ENCODE measurements at places on chromosomes 7 and 10.

DNA sequence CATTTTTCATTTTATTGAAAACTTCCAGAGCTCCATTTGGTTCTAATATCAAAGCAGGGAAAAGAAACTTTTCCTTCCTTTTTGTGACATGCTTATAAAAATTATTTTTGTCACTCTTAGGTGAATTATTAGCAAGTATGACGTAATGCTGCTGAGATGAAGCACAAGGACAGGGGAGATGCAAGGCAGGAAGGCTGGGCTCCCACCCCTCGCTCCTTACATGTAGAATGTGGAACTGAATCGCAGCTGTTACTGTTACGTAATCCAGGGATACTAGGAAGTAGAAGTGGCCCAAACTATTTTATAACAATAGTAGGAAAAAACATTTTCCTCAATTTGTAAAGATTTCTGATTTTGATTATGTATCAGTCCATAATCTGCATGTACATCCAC lies 17.1 kb upstream of the GTPBP4 start:
- no peak for DNase-seq

DNA sequence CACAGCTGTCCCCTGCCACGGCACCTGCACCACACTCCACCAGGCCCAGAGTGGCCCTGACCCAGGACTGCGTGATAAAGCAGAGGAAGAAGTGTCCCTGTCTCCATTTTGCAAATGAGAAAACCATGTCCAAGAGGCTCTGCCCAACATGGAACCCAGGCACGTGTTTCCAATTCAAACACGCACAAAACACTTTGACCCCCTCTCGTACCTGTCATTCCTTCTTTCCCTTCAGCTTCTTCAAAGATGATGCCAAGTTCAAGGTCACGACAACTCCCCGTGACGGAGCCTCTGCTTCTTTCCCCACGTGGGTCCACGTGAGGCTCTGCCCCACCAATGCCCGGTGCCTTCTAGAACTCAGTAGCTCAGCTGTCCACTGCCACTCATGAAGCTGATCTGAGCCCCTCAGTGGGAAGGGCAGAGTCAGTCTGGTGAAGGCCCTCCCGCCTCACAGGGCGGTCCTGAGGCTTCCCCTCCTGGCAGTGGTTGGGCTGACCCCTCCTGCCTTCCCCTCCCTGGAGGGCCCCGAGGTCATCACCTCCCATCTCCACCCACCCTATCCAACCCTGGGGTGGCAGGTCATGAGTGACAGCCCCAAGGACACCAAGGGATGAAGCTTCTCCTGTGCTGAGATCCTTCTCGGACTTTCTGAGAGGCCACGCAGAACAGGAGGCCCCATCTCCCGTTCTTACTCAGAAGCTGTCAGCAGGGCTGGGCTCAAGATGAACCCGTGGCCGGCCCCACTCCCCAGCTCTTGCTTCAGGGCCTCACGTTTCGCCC lies 19.0 kb downstream of the CALML5 start:
- DNase-seq: no peak

DNA sequence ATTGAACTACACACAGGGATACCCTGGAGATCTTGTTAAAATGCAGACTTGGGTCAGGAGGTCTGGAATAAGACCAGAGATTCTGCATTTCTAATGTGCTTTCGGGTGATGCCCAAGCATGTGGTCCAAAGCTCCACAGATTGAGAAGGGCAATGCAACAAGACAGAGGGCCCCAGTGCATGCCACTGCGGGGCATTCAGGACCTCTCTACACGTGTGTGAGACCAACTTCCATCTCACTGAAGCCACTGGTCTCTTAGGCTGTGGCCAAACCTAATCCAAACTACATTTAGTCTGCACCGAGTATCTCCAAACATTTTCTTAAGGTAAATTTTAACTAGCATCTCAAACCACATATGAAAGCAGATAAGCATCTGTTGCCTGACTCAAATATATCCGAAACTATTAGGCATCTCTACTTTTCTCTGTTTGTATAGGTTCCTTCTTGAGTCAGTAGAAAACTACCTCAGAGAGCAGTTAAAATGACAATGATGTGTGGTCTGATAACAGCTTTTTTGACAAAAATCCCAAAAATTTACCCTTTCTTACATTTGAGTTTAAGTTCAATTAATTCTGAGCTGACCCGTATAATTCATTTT lies 107.5 kb downstream of the ELMO1 start:
- DNase-seq: no peak

DNA sequence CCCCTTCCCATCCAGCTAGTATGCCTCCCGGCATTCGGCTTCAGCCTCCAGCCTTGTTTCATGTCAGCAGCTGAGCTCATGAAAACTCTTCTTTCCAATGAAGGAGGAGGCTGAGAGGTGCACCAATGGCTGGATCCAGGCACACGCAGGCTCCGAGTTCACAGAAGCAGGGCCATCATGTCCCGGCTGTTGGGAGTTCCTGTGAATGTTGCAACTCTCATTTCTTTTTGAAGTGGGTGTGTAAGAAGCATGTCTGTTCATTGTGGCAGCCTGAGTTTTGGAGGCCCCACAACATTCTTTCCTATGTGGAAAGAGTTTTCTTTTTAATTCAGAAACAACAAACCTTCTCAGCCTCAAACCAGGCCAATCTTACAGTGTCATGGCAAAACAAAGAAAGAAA lies 89.7 kb downstream of the PTPRE start:
- DNase-seq: no peak

DNA sequence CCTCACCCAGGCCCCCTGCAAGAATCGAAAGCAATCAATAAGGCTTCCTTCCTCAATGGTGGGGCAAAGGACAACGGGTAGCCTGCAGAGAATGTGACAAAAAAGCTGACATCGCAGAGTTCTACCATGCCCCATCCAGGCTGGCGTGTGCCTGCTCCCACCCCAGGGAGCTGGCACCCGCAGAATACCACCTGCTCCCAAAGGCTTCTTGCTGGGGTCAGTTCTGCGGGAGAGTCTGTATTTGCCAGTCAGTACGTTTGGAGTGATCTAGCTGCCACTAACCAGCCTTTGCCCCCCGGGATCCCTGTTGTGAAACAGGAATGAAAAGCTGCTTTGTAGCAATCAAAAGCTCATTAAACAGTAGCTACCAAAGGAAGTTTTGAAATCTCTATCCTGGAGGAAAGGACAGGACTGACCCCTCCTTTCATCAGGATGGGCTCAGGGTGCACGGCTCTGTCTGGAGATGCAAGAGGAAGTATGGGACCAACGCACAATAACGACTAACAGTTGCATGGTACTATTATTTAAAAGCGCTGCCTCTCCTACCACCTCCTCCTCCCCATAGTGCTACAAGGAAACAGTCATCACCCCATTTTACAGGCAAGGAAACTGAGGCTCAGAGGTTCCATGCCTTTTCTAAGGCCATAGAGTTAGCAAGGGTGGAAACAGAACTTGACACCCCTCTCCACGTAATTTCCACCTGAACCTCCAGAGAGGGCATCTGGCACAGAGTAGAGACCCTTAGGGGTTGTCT lies 67.0 kb downstream of the FGFR2 start:
- DNase-seq: no peak

DNA sequence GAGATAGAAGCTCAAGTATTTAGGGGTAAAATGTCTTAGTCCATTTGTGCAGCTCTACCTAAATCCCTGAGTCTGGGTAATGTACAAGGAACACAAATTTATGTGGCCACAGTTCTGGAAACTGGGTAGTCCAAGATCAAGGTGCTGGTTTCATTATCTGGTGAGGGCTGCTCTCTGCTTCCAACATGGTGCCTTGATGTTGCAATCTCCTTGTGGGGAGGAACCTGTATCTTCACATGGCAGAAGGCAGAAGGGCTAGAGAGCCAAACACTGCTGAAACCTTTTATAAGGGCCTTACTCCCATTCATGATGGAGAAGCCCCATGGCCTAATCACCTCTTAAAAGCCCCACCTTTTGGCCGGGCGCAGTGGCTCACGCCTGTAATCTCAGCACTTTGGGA lies 8.7 kb upstream of the BAZ1B start:
- DNase-seq: no peak

DNA sequence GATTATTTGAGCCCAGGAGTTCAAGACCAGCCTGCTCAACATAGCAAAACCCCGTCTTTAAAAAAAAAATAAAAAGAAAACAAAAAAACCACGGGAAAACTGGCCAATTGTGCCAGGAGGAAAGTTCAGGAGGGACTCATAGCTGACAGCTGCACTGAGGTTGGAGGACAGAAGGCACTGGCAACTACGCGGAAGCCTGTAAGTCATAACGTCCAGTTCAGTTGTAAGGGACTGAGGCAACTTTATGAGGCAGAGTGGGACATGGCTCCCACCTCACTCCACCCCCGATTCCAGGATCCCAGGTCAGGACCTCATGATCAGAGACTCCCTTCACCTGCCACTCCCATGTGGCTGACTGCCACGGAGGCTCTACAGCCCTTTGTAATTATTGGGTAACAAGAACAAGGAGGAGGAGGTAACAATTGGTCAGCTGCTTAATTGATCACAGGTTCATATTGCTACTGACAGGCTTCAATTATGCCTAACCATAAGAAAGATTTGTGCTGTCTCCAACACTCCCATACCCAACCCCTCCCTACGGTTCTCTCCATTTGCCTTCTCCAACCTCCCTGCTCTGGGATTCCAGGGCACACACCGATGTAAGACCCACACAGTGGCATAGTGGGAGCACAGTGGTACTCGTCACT lies 1.9 kb upstream of the CCL24 start:
- no peak for DNase-seq

DNA sequence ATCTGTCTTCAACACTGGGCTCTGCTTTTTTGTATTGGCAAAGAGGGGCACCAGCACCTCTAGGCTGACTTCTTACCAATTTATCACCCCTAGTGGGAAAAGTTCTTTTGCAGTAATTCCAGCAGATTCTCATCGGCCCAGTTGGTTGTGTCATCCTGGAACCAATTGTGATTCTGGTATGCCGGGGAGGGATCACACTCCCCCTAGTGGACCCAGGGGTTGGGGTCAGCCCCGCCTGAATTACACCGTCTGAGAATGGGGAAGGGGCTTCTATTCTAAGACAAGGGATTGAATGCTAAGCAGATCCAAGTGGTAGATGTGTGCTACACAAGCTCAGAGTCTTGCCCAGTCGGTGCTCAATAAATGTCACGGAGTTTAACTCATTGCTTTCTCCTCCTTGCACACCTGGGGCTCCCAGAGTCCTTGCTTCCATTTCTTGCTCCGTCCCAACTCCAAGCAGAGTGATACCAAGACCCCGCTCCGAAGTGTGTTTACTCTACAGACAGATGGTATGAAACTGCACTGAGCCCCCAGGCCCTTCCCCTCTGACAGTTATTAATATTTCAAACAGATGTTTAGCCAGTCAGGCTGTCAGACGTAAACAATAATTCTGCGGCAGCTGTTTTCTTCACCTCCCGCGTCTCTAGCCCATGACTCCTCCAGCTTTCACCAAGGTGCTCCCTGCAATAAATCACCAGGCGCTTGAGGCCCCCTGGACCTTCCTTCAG lies 71.9 kb downstream of the C10orf105 start:
- DNase-seq: no peak

Data from T47D (cell line).